ENCODE measurements at places on chromosomes 2 and 18. TPM values are rescaled to one million over a fixed set of nuclear protein-coding genes. Genes with fewer than 3 reads are reported as not detected.

MCEE gene
- 19.9 TPM for polyA plus RNA-seq

DNA sequence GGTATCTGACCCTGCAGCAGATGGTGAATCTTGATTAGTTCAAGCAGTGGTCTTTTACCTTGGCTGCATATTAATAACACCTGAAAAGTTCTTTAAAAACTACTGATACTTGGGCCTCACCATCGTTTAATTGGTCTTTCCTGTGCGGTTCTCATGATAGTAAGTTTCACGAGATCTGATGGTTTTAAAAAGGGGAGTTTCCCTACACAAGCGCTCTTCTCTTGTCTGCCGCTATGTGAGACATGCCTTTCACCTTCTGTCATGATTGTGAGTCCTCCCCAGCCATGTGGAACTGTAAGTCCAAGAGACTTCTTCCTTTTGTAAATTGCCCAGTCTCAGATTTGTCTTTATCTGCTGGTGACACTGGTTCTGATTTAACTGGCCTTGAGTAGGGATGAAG lies 102.3 kb downstream of the LYPD1 start:
- no peaks in the 10 kb centered on the region for H3K36me3 ChIP-seq
- no peaks in the 10 kb centered on the region for H3K4me1 ChIP-seq
- H3K4me3 ChIP-seq: no peak overlapping the region
- peaks cover 2% of the 10 kb centered on the region for H3K27me3 ChIP-seq

CCT4 gene
- polyA plus RNA-seq: 119 TPM

- peaks cover 28% of the 10 kb centered on the region for H3K36me3 ChIP-seq
- no peaks in the 10 kb centered on the region for H3K27me3 ChIP-seq
- peak; percentile 26 for DNase-seq
- no peak overlapping the region for H3K4me3 ChIP-seq
Observed at GRCh38 chr2:224847381-224847780, 131.2 kb upstream of the CCDC195 start.

ABCG5 gene
- polyA plus RNA-seq: 0.06 TPM

ID2 gene
- polyA plus RNA-seq: 59.5 TPM

DNA sequence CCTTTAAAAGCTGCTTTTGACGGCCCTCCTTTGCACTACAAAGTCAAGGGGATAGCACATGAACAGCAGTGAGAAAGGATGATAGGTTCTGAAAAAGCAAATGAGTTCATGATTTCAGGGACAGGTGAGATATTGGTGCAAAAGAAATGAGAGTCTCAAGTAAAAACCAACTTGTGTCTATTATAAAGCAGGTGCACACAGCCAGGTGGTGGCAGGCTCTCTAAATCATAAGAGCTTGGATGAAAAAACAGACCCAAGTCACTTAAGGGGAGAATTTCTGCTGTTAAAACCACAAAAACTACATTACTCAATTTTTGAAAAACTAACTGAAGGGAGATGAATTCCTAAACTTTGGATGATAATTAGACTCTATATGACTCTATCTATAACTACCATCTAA lies 201.5 kb downstream of the SP3 start:
- peaks cover 4% of the 10 kb centered on the region for H3K4me1 ChIP-seq
- DNase-seq: no peak
- no peak overlapping the region for H3K27ac ChIP-seq
- peaks cover 3% of the 10 kb centered on the region for H3K27me3 ChIP-seq
- H3K36me3 ChIP-seq: no peaks in the 10 kb centered on the region

DNA sequence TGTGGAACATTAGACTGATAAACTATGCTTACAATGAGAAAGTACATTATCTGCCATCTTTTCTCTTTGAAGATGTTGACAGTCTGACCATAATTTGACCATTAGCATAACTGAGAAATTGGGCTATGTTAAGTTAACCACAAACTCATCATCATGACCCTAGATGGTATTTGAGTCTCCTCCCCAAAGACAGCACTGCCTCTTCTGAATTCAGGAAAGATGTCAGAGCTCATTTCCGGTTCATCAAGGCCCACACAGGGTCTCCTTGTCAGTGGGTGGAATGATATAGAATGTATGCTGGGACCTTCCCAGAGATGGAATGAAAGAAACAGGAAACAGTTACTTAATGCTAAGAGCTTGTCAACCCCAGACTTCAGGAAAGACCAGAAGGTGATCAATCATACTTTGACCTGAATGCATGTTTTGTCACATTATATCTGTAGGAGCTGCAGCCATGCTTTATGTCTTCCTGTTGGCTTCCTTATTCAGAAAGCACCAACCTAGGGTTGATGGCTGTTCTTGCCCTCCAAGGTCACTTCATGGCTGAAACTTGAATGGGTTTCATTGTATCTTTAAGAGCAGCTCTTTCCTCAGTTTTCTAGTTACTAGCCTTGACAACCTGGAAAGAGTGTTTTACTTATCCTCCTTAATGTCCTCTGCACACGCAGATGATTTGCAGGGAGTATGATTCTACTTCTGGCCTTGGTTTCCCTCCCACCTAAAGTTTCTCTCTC lies 99.1 kb upstream of the NEUROD1 start:
- H3K4me1 ChIP-seq: peaks cover 10% of the 10 kb centered on the region
- H3K27me3 ChIP-seq: no peaks in the 10 kb centered on the region
- H3K36me3 ChIP-seq: no peaks in the 10 kb centered on the region

GRCh38 chr2:147177071-147177857 lies 667.6 kb upstream of the ACVR2A start:
- H3K4me1 ChIP-seq: no peaks in the 10 kb centered on the region
- H3K27me3 ChIP-seq: no peaks in the 10 kb centered on the region
- no peak for DNase-seq
- no peaks in the 10 kb centered on the region for H3K36me3 ChIP-seq
- no peak overlapping the region for H3K4me3 ChIP-seq

- no peak for DNase-seq
- no peak overlapping the region for H3K27ac ChIP-seq
- no peaks in the 10 kb centered on the region for H3K27me3 ChIP-seq
- no peaks in the 10 kb centered on the region for H3K36me3 ChIP-seq
Observed at GRCh38 chr2:83054751-83055150, 1404.3 kb downstream of the SUCLG1 start.

- no peak for DNase-seq
- no peaks in the 10 kb centered on the region for H3K27me3 ChIP-seq
- H3K4me1 ChIP-seq: no peaks in the 10 kb centered on the region
- no peak overlapping the region for H3K4me3 ChIP-seq
- no peaks in the 10 kb centered on the region for H3K36me3 ChIP-seq
Observed at GRCh38 chr2:29367986-29368658, 252.9 kb downstream of the CLIP4 start.

- no peaks in the 10 kb centered on the region for H3K4me1 ChIP-seq
- no peaks in the 10 kb centered on the region for H3K27me3 ChIP-seq
- no peak for DNase-seq
- H3K4me3 ChIP-seq: no peak overlapping the region
Observed at GRCh38 chr2:226057365-226057764, 657.9 kb downstream of the NYAP2 start.

- peaks cover 11% of the 10 kb centered on the region for H3K36me3 ChIP-seq
- H3K4me3 ChIP-seq: no peak overlapping the region
- no peak overlapping the region for H3K27ac ChIP-seq
- H3K4me1 ChIP-seq: peaks cover 77% of the 10 kb centered on the region
- no peak for DNase-seq
Observed at GRCh38 chr2:74007121-74007520, 22.4 kb downstream of the TET3 start.

- no peak for DNase-seq
- H3K4me1 ChIP-seq: peaks cover 4% of the 10 kb centered on the region
- H3K4me3 ChIP-seq: no peak overlapping the region
- no peaks in the 10 kb centered on the region for H3K27me3 ChIP-seq
- H3K27ac ChIP-seq: no peak overlapping the region
Observed at GRCh38 chr2:223210489-223210888, 158.5 kb downstream of the KCNE4 start.

LYG2 gene
- 0.25 TPM for polyA plus RNA-seq

DNA sequence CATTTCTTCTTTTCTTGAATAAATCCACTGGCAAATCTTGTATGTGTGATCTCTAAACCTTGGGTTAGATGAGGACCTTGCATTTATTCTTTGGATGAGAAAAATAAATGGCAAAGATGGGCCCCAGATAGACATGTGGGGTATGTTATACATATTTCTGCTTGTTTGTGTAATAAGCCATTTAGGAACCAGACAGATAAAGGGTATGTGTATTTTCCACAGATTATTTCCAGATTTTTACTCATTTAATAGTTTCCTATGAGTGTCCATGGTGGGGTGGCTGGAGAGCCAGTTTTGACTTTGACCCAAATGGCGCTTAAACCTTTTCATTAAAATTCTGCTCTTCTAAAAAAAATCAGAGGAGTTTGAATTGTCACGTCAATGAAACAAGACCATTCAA lies 102.8 kb downstream of the MYCN start:
- H3K4me1 ChIP-seq: peaks cover 18% of the 10 kb centered on the region
- H3K36me3 ChIP-seq: no peaks in the 10 kb centered on the region
- no peak overlapping the region for H3K4me3 ChIP-seq
- no peak overlapping the region for H3K27ac ChIP-seq

Data from muscle of leg (tissue), 16 donors.